ENCODE measurements at places on chromosomes 3 and 15.

- DNase-seq = no peak
Observed at GRCh38 chr3:106809623-106810299, 567.5 kb upstream of the CCDC54 start.

DNA sequence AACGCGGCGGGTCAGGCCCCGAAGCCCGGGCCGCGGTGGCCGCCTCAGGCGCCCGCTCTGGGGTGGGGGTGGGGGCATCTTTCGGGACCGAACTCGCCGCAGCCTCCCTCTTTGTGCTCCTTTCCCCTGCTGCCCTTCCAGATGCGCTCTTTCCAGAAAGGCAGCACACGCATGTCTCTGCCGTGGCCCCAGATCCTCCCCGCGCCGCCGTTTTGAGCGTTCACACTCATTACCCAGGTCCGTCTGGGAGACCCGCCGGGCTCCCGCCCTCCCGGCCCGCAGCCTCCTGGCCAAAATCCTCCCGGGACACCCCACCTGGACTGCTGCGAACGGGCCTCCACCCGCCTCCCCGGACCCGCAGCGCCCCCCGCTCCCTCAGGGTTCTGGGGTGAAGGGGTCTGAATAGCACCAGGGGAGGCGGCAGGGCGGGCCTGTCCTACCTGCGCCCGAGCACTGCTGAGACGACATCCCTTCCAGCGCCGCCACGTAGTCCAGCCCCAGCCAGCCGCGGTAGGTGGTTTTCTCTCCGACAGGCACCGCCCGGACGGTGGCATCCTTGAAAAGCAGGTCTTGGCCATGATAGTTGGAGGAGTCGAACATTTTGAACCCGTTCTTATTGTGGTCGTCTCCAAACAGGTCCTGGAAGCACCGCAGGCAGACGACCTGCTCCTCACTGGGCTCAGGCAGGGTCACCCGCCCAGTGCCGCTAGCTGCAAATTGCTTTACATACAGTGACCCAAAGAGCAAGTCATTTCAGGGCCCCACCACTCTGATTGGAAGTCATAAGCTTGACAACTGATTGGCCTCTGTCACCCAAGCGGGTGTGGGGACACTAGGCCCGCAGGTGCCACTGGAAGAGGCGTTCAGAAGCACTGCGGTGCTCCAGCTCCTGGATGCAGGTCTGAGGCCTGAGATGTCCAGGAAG is 25.9 kb downstream of the MELTF start:
- no peak for DNase-seq

- no peak for DNase-seq
Observed at GRCh38 chr3:50554553-50554952, 13.0 kb downstream of the C3orf18 start.

DNA sequence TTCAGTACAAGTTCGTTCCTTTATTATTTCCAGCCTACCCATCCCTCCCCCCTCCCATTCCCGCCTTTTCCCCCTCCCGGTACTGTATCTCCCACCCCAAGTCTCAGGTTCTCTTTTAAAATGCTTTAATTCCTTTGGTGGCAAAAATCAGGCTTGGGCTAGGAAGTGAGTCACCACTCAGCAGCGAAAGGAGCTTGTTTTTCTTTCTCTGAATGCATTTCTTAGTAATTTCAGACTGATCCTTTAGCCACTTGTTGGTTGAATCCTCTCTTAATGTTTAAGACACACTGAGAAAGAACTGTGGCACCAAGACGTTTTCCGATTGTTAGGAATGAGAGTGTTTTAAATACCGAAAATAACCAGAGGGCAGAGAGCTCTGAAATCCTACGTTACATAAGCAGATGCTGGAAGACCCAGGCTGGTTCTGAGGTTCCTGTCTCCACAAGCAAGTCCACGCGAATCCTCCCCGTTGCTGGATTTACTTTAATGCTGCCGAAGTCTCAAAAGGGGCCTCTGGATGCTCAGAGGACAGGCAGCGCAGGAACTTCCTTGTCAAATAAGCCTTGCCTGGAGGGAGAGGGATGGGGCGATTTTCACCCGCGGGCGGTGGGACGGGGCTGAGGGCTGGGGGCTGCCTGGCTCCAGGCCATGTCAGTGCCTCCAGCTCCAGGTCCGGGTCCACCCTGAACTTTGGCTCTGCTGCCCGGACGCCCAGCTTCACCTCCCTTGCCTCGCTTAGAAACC is 854 bp upstream of the COL8A1 start:
- DNase-seq = no peak

GRCh38 chr3:10529809-10530208 is 24.4 kb upstream of the ATP2B2 start:
- DNase-seq = no peak

DNA sequence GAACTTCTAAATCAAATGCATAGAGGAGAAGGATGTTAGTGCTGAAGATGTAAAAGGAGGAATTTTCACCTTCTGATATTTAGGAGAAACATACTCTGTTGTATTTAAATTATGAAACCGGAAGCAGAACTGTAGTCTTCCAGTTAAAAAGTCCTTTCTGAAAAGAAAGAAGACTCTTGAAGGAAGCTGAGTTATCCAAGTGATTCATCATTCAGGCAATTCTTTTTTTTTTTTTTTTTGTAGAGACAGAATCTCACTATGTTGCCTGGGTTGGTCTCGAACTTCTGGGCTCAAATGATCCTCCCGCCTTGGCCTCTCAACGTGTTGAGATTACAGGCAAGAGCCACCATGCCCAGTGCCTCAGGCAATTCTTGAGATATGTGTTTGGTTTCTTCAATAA is 424.8 kb upstream of the TPM1 start:
- no peak for DNase-seq

DNA sequence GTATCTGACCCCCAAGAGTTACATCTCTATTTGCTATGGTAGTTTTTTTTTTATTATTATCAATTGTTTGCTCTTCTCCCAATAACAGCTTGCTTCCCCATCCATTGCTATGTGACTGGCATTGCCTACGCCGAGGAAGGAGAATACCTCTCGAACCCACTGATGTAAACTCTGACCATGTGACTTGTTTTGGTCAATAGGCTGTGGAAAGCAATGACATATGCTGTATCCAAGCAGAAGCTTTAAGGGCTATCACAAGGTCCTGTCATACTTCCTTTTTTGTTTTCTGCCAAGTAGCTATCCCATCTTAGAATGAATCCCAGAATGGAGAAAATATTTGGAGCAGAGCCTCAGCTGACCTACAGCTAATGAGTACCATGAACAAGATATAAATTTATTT is 111.0 kb upstream of the FRMD4B start:
- DNase-seq = no peak

GRCh38 chr3:123310741-123311140 is 109.0 kb downstream of the SEC22A start:
- no peak for DNase-seq

GRCh38 chr15:98394546-98394945 is 253.8 kb upstream of the IGF1R start:
- DNase-seq = no peak

DNA sequence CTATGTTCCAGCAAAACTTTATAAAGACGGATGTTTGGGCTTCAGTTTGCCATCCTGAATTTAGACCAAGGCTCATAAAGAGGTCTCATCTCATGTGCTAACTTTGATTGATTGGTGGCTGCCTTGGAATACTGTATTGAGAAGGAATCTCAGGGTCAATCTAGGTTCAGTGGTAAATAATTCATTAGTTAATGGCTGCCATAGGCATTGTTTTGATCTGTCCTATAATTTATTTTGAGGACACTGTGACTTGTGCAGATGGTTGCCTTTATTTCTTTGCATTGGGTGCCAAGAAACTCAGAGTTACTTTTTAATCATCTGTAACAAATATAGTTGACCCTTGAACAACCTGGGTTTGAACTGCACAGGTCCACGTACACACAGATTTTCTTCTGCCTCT is 159.8 kb downstream of the B3GALNT1 start:
- no peak for DNase-seq

DNA sequence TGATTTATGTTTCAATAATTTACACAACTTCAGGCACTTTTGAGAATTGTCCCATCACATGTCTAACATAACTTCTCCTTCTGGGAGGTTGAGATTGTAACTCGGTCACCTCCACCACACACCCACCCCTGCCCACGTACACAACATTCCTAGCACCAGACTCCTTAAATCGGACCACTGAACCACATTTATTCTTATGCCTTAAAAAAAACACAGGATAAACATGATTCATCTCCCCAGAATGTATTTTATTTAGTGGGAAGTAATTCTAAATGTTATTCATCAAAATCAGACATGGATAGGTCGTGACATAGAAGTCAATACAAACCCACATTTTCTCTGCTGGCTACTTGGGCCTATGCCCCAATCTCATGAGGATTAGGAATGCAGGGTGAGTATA is 3.0 kb downstream of the SNTN start:
- no peak for DNase-seq

GRCh38 chr15:64400583-64400982 is 12.9 kb downstream of the TRIP4 start:
- no peak for DNase-seq

GRCh38 chr3:116563351-116563750 is 118.1 kb upstream of the LSAMP start:
- no peak for DNase-seq

DNA sequence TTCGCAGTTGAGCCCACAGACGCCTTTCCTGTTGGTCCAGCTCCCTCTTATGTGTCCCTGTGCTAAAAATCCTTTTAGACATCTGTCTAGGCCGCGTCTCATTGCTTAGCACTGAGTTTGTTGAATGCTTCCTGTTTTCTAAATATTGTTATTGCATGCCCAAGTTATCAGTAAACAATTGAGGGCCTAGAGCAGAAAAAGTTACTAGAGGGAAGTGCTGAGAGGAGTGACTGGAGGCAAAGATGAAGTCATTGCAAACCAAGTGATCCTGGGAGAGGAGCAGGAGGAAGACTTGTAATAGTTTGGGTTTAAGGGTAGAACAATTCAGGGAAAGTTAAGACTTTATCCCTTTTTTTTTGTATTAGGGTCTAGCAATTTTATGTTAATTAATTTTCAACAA is 88.1 kb downstream of the DCUN1D1 start:
- no peak for DNase-seq

DNA sequence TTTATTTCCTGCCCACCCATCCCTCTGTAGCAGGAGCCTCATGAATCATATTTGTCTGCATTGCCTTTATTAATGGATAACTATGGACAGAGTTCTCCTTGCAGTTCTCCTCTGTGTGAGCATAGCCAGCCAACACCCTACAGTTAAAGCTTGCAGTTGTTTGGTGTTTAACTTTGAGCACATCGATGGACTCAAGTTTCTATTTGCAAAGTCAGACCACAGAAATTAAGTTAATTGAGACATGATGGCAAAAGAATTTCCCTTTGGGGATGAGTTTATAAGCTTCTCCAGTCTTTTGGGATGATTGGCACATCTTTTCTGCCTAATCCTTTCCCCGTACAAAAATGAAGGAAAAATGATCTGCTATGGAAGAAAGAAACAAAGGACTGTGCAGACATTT is 398.9 kb upstream of the THBS1 start:
- DNase-seq = no peak

DNA sequence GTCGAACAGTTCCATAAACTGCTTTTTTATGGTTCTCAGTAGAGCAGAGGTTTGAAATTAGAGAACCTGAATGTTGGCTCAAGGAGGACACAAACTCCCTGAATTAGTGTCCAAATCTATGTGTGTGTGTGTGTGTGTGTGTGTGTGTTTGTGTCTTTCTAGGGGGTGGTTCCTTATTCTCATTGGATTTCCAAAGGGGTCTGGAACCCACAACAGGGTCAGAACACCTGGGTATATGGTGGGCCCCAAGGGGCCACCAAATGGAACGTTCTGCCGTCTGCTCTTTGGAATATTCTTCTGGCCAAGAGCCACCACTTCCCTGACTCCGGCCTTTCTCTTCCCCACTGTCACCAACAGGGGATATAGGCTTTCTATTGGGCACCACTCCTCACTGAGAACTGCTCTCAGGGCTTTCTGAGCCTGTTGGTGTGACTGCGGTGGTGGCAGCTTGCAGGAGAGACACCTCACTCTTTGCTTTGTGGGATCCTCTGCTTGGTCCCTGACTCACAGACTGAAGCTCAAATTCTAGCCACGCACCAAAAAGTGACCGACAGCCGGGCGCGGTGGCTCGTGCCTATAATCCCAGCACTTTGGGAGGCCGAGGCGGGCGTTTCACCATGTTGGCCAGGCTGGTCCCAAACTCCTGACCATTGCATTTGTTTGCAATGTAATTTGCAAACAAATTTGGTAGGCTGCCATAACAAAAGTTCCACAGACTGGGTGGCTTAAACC is 47.5 kb upstream of the IDH2 start:
- DNase-seq = no peak

GRCh38 chr3:115937054-115937453 is 313.7 kb downstream of the GAP43 start:
- DNase-seq = no peak

DNA sequence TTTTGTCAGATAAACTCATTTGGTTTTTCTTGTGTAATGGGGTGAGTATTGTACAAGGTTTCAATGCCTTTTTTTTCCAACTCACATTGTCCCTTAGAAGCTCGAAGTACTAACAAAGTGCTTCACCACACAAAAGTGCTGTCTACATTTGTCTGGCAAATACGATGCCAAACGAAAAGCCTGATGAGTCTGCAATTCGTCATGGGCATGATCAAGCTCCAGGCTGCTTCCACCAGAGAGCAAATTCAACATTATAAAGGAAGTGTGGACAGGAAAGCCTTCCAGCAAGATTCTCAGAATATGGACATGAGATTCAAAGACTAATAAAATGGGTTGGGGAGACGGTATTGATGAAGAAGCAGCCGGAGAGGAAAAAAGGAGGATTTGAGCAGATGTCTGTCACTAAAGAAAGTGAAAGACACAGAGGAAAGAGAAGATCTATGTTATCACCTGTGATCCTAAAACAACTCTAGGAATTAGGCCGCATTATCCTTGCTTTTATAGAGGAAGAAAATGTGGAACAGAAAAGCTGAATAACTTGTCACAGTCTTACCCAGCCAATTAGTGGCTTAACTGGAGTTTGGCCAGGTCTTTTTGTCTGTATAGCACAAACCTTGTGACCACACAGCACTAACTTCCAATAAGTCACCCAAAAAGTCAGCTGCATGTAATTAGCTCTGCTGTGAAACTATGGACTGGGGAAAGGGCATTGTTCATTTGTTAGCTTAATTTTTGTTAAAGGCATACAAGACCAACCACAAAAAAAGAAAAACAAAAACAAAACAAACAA is 494.8 kb downstream of the FHIT start:
- DNase-seq = no peak

DNA sequence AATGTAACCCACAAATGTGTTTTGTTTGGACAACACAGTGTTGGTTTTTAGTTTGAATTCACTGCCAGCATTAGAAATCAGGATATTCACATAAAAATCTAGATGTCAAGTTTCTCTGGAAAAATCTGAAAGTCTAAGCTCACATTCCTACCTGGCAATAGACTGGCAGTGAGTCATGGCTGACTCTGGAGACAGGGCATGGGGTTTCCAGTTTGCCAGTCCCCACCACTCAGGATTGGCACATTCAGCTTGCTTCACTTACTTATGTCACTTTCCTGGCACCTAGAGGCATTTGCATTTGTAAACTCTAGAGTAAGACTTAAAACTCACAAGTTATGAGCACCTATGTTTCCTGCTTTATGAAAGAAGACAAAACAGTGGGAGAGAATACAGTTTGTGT is 19.1 kb upstream of the SEC61A1 start:
- no peak for DNase-seq

DNA sequence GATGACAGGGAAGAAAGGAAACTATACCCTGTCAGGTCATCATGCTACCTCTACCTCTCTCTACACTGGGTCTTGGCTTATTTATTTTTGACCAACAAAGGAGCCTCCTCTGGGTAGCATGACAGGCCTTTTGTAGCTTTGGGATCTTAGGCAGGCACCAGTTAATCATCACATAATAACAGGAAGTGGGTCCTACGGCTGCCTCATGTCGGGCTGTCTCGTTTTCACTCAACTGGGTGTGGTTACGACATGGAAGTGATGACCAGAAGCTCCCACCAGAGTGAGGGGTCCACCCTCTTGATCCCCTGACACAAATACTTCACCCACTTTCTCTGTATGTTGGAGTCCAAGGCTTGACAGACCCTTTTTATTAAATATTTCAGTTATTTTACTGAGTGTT is 105.3 kb downstream of the CD47 start:
- DNase-seq = peak; percentile 13
